Stimulated activated CD8-positive, alpha-beta memory T cell treated with anti-CD3 and anti-CD28 coated beads, Interleukin-2, amount 100 ng/mL, for 1 hour (primary cell): ENCODE measurements at places on chromosomes 5 and 9.

DNA sequence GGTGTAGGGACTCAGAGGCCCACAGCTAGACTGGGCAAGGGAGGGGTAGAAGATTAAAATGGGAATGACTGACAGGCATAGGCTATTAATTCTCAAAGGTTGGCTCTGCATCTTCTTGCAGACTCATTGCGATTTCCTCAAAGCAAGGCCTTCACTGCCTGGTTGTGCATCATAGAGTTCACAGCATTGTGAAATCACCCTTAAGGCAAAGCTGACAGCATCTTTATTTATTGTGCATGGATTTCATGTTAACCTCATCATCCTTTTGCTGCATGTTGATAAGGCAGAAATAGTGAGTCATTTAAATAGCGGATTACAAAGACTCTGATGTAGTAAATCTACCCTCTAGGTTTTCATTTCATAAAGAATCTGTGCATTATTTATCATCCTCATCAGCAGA lies 13.6 kb upstream of the PALM2AKAP2 start:
- DNase-seq = no peak

- no peak for DNase-seq
These were observed 73.1 kb downstream of the RPS23 start for GRCh38 chr5:82205005-82205404.

DNA sequence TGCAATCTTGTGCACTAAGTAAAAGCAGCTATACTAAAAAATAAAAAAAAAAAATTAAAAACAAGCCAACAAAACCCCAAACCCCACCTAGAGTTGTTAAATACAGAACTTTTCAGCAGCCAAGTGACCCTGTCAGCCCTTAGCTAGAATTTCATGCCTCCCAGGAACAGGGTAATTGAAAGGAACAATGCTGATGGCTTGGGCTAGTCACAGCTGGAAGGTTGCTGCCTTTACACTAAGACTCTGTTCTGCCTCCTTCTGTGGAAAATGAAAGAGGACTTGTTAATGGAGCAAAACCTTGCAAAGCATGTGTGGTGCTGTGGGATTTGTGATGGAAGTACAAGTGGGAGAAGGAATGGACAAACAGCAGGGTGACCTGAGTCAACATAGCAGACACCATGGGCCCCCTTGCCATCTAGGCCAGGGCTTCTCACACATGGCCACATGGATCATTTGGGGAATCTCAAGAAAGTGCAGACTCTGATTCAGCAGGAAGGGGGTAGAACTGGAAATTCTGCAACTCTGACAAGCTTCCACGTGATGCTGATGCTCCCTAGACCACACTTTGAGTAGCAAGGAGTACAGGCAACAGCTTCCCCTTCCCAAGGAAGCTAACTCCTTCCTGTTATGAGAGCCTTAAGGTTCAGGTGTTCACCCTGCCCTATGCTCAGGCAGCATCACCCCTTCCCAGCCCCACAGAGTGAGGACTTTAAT lies 14.9 kb upstream of the TMEM252 start:
- no peak for DNase-seq

DNA sequence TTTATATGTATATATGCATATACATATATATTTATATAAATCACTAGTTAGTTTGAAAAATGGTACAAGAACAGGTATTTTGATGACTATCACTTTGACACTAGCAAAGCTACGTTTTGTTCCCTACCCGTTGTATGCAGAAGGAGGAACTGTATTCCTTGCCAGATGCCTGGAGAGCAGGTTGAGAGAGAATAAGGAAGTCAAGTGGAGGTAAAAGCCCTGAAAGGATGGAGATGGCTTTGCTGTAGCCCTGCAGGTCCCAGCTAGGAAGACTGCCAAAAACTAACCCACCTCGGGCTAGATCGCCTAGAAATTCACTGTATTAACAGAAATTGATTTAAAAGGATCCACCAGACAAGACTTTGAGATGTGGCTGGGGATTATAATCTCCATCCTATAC lies 229.3 kb downstream of the RFX3 start:
- DNase-seq = no peak

DNA sequence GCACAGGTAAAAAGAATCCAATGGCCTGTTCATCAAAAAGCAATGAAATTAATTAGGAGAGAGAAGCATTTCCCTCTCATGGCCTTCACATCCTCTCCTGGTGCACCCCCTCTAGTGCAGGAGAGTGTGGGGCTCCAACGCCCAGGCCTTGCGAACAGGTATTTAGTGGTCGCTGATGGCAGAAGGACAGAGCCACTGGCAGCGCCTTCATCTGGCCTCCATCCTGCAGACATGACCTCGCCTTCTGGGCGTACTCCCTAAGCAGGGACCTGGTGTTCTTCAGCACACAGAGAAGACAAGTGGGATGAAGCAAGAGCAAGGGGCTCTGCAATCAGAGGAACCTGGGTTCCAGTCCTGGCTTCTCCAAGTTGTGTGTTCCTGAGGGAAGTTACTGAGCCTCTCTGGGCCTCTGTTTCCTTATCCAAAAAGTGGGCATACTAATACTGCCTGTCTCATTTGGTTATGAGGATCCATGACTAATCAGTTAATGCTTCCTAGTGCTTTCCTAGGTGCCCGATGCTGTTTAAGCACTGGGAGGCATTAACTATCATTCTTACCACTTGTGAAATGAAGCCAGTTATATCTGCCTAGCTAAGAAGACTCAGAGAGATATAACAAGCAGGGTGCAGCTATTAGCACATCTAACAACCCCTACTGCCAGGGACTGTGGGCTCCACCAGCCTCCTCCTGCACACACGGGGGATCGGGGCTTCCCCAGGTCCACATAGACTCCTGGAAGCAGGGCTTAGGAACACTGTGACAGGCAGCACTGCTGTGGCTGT lies 77.3 kb downstream of the SEMA4D start:
- DNase-seq = no peak

DNA sequence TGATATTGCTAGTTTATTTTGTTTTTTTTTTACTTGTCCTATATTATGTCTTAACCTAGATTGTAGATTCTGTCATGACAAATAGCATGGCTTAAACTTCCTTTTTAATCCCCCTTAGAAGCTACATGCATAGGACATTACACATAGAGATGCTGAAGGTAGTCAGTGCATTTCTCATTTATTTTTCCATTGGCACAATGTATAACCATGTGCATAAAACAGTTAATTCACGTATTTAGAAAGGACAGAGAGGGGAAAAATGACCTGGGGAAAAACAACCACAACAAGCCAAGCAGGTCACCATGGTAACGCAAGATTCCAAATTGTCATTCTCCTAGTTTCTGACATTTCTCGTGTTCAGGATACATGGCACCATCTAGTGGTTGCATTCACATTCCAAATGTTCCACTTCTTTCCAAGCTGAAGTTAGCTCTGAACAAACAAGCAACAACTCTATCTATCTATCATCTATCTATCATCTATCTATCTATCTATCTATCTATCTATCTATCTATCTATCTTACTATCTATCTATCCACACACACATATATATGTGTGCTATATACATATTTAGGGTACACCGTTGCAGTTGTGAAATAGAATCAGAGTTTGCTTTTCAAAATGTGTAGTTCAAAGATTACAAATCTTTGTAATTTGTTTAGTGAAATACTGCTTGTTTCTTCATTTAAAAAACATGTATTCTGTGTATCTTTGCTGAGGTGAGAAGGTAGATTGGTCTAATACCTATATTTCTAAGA lies 487.2 kb upstream of the ST8SIA4 start:
- DNase-seq = no peak

DNA sequence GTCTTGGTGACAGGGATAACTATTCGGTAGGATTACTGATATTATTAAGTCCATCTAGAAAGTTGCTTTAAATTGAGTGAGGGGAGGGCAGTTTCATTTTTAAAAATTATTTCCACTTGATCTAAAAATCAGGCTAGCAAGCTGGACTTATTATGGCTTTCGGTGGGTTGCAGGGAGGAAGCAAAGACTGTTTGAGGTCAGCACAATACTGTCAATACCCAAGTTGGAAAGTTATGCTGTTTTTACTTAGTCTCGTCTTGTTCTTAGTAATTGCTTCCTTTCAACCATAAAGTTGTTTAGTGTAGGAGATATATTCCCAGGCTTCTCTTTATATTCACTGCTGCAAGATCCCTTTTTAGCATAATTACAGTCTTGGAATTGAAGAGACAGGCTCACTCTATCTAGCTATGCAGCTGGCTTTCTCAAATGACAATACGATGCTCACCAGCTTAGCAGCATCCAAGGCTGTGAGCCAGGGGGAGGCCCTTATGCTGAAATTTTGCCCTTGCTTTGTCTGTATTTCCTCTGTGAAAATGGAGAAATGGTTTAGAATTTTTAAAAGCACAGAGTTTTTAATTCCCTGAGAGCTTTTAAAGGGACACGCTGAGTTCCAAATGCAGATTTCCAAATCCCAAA lies 68.2 kb upstream of the APC start:
- no peak for DNase-seq
